Neural progenitor cell (in vitro differentiated cells): ENCODE measurements at places on chromosomes 13 and 19. TPM values are rescaled to one million over a fixed set of nuclear protein-coding genes. Genes with fewer than 3 reads are reported as not detected.

Gene ZIC2
- 52.4 and 87.3 TPM in 2 replicates for total RNA-seq

Gene RCBTB2
- total RNA-seq, result 34.8 and 38.4 TPM in 2 replicates

Gene ENOX1
- total RNA-seq, result 0.68 and 1.1 TPM in 2 replicates

Gene SAFB2
- 45.2 and 53.3 TPM in 2 replicates for total RNA-seq

Gene ZIC5
- total RNA-seq, result 29.0 and 35.7 TPM in 2 replicates

Gene GADD45GIP1
- total RNA-seq, result 17.1 and 42.2 TPM in 2 replicates

Gene LGALS14
- total RNA-seq, result not detected in 2 replicates

Gene PPFIA3
- 1.8 and 12.0 TPM in 2 replicates for total RNA-seq

Gene TTYH1
- total RNA-seq, result 34.2 and 128 TPM in 2 replicates

Gene ATP4B
- total RNA-seq, result not detected in 2 replicates

Gene ZNF543
- 9.5 and 11.6 TPM in 2 replicates for total RNA-seq

Gene PSG1
- not detected in 2 replicates for total RNA-seq

Gene CD177
- 0.12 TPM in 1 of 2 replicates, not detected in the other for total RNA-seq

Gene MEDAG
- 0.06 TPM in 1 of 2 replicates, not detected in the other for total RNA-seq

Gene ZNF471
- 1.4 and 1.9 TPM in 2 replicates for total RNA-seq

Gene FGF22
- total RNA-seq, result 0.37 TPM in 1 of 2 replicates, not detected in the other

Gene FPR3
- not detected in 2 replicates for total RNA-seq

Gene SEMA6B
- 22.6 and 82.3 TPM in 2 replicates for total RNA-seq

Gene PCDH20
- total RNA-seq, result 0.17 and 0.31 TPM in 2 replicates

Gene CNN1
- 7.0 and 7.2 TPM in 2 replicates for total RNA-seq

Gene C2CD4C
- total RNA-seq, result 2.3 and 18.6 TPM in 2 replicates

Gene RAB8A
- total RNA-seq, result 39.2 and 61.7 TPM in 2 replicates

Gene B3GNT8
- 1.3 TPM in 1 of 2 replicates, not detected in the other for total RNA-seq

Gene GPR183
- not detected in 2 replicates for total RNA-seq

Gene CGB5
- total RNA-seq, result not detected in 2 replicates

Gene KIR2DL1
- not detected in 2 replicates for total RNA-seq

Gene APC2
- total RNA-seq, result 1.3 and 12.2 TPM in 2 replicates

Gene GRIK5
- 5.8 and 19.4 TPM in 2 replicates for total RNA-seq

Gene KCNRG
- total RNA-seq, result 0.88 and 2.1 TPM in 2 replicates

Gene PLIN5
- total RNA-seq, result 1.2 and 5.1 TPM in 2 replicates

Gene AZU1
- 1.0 and 2.0 TPM in 2 replicates for total RNA-seq

Gene UNC13A
- 0.77 and 1.3 TPM in 2 replicates for total RNA-seq

Gene PNMA8B
- 0.09 and 3.9 TPM in 2 replicates for total RNA-seq

Gene NOVA2
- 3.9 and 6.7 TPM in 2 replicates for total RNA-seq

Gene RXFP2
- not detected in 2 replicates for total RNA-seq
